CD4-positive, alpha-beta T cell (primary cell): ENCODE measurements at places on chromosomes 7 and 10.

GRCh38 chr7:112484671-112485167 is 3.9 kb downstream of the LSMEM1 start:
- DNase-seq: no peak

- DNase-seq: no peak
These were observed 82.5 kb upstream of the TMEM72 start for GRCh38 chr10:44828508-44829142.

DNA sequence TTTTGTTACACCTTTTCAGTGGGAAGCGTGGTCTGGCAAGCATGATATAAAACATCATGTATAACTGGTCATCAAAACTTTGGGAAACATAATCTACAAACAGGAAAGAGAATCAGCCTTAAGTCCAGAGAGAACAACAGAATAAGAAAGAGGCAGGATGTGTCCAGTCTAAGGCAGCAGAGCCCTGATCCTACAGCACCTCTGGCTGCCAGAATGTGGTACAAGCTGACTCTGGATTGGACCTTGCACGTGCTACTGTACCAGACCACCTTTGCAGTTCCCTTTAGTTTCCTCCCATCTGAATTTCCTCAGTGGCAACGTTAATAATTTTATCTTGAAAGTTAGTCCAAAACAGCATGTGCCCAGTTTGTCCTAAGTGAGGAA is 824.6 kb upstream of the IGFBP3 start:
- no peak for DNase-seq

DNA sequence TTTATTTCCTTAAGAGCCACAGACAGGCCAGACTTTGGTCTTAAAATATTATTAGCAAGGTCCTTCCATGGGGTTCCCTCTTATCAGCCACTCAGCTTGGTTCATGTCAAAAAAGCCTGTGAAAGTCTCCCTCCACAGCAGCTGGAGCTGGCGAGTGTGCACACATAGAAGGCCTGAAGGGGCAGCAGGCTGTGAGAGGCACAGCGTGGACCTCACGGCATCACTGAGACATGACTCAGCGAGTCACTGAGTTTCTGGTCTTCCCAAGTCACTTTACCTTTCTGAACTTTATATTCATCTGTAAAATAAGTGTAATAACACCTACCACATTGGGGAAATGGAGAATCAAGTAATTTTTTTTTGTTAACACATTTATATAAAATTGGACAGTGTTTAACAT is 8.7 kb downstream of the TAF3 start:
- no peak for DNase-seq

- no peak for DNase-seq
These were observed 16.9 kb downstream of the DYDC2 start for GRCh38 chr10:80373502-80373901.

GRCh38 chr10:43058716-43059335 is 18.0 kb upstream of the RET start:
- DNase-seq: no peak

- no peak for DNase-seq
These were observed 75.1 kb downstream of the MAD1L1 start for GRCh38 chr7:2157473-2158279.

GRCh38 chr10:123549761-123550454 is 116.2 kb upstream of the GPR26 start:
- DNase-seq: no peak

- DNase-seq: no peak
These were observed 32.0 kb downstream of the GRID1 start for GRCh38 chr10:86334488-86335085.

DNA sequence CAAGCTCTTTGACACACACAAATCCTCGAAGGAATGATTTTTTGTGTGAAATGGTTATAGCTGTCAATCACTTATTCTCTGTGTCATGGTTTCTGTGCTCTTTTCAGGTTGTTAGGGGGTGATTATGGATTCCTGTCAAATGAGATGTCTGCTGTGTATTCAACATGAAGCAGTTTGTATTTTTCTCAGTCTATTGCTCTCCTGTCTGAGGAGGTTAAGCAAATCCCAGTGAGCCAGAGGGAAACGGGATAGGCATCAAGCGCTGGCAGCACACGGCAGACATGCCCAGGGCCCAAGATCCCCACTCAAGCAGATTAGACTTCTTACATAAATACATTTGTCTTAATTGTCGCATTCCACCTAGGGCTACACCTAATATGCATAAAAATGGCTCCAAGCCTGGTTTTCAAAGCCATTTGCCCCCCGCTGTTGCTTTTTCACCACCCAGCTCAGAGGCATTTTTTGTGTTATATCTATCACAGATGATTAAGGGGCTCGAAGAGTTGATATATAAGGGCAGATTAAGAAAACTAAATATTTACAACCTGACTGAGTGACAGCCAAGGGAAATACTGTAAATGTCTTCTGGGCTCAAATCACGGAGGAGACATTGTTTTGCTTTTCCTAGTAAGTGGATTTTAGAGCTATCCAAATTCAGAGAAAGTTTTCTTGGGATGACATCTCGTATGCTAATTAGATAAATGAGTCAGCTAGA is 192.7 kb upstream of the LRGUK start:
- DNase-seq: no peak

DNA sequence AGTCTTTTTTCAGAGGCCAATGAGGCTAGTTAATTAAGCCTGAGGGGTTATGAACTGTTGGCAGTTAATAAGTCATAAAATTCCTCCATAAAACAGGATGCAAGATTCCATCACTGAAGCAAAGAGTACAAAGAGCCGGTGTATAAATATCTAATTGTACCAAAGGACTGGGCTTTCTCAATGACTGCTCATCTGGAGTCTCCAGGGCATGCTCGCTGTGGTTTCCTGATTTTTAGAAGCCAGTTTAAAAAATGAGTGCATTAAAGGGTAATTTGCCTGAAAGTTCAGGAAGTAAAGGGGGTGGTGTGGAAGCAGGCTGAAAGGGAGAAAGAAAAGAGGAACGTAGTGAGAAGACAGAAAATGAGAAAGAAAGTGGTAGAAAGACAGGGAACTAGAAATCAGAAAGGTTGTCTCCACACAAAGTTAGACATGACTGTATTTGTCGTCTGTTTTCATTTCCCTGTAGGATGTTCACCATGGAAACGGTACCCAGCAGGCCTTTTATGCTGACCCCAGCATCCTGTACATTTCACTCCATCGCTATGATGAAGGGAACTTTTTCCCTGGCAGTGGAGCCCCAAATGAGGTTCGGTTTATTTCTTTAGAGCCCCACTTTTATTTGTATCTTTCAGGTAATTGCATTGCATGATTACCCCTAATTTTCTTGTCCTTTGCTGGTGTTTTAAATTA is 282.3 kb downstream of the TWIST1 start:
- no peak for DNase-seq

- DNase-seq: no peak
These were observed 329 bp downstream of the NOLC1 start for GRCh38 chr10:102152545-102152890.

GRCh38 chr7:16688249-16688648 is 42.3 kb downstream of the BZW2 start:
- DNase-seq: no peak

- no peak for DNase-seq
These were observed 46.7 kb downstream of the NOC3L start for GRCh38 chr10:94315975-94316464.

- no peak for DNase-seq
These were observed 157.0 kb downstream of the RELN start for GRCh38 chr7:103832438-103832837.

GRCh38 chr7:121103086-121103485 is 114.6 kb downstream of the CPED1 start:
- DNase-seq: no peak

DNA sequence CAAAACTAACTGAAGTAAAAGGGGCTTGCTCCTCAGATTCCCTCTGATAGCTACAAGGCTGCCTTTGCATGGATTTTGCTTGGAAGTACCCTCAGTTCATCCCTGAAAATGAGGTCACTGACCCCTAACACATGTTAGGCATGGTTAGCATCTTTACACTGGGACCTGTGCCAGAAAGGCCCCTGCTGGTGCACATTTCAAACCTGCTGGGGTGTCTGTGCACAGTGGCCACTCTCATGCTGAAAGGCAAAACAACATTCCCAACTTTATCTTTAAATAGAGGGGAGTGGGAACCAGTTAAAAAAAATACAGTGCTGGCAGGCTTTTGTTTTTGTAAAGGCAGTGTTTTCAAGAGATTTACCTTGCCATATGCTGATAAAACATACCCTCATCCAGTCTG is 99.1 kb downstream of the ANK3 start:
- no peak for DNase-seq

- no peak for DNase-seq
These were observed 54.5 kb downstream of the GSDME start for GRCh38 chr7:24702755-24703154.

GRCh38 chr10:86085136-86085535 is 281.5 kb downstream of the GRID1 start:
- DNase-seq: no peak

DNA sequence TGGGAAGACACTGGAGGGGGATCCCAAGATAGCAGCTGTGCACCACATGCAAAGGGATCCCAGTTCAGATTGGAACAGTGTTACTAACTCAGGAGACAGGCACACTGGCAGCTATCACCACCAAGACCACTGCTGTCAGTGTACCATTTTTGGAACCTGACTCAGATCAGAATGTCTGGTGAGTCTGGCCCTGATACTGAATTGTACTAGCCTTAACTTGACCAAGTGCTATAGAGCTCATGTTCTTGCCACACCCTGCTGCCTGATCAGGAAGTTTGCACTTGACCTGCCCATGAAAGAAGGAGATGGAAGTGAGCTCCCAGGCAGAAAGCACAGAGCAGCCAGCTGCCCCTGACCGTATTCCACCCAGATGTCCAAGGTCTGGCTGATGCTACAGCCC is 4.8 kb upstream of the PRRT4 start:
- no peak for DNase-seq

- DNase-seq: no peak
These were observed 24.1 kb upstream of the FFAR4 start for GRCh38 chr10:93542358-93542791.

DNA sequence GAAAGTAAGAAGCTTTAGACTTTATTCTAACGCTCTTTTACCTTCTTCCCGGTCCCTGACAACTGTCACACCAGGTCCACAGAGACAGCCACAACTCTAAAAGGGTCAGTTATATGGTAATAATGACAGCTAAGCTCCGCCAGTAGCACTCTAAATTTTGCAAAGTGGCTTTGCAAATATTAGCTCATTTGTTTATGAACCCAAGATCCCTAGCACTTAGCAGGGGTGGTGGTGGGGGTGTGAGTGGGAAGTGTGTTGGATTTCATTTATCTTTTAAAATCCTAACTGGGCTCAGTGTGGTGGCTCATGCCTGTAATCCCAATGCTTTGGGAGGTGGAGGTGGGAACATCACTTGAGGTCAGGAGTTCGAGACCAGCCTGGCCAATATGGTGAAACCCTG is 34.8 kb upstream of the SDK1 start:
- DNase-seq: no peak

DNA sequence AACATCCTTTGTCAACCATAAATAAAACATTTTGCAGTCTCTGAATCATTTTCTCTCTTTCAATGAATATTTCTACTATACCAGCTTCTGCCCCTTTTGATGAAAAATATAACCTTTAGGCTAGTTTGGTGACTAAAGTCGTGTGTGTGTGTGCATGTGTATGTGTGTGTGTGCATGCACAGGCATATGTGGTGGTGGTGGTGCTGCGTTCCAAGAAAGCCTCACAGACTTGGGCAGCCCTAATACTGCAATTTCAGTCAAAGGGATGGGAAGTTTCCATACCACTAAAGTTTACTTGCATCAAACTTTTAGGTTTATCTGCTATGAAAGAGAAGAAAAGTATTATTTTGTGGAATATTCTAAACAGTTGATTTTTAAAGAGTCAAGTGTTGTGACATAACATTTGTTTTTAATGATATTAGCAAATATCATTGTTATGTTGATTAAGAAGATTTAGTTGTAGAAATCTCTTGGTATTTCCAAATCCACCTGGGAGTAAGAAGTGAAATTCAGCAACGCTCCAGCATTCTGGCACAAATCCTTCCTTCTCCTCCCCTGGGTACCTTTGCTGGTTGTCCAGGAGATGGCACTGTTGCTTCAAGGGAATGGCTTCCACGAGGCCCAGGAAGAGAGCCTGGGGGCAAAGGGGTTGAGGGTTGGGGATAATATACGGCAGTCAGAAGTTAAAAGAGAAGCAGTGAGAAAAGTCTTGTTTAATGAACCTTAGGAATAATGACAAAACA is 41.5 kb downstream of the ASB4 start:
- no peak for DNase-seq

- no peak for DNase-seq
These were observed 14.5 kb upstream of the PAX4 start for GRCh38 chr7:127632276-127632910.

GRCh38 chr10:75014516-75015230 is 96.8 kb upstream of the SAMD8 start:
- peak; percentile 10 for DNase-seq

DNA sequence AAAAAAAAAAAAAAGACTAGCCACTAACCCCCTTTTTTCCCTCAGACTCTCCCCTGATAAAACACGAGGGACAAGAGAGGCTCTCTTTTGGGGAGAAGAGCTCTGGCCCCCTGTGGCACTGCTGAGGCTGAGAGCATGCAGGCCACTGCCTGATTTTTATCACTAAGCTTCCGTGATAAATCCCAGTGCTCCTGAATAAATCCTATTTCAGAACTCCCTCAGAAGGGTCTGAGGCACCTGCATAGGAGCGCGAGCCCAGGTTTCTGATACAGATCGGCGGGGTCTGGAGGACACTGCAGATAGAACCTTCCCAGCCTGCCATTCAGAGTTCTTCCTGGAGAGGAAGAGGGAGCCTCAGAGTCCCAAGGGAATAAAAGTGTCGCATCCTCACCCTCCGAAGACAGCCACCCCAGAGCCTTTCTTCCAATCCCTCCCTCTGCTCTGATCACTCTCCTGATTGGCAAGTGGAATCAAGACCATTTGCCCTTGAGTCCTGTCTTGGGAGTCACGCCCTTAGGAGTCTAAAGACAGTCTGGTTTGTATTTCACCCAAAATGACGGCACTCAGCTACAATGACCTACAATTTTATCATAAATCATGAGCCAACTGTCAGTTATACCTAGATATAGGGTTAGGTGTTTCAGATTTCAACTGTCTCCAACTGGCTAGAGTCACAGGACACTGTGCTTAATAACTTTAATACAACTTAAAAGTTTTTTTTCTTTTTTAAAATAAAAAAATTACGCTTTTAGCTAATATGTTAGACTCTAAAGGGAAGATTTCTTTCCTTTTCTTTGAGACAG is 153.5 kb downstream of the RNF216 start:
- DNase-seq: no peak

GRCh38 chr7:57646901-57647246 is 196.9 kb downstream of the ZNF716 start:
- DNase-seq: no peak

DNA sequence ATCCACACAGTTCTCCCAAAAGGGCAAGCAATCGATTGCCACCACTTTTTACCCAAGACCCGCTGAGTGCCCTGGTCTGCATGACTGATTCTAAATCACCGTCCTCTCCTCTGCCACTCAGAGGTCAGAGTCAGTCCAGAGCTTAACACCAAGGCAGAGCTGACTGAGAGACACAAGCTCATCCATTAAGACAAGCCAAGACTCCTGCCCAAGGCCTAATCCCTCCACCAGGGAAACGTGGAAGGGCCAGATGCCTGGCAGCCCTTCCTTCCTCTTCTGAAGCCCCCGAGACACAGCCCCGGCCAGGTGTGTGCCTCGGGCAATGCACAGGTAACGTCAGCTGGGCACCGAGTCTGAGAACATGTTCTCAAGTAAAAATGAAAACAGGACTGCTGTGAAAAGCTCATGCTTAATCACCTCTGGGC is 51.7 kb downstream of the DIP2C start:
- DNase-seq: no peak

GRCh38 chr10:124745673-124746072 is 1.5 kb upstream of the FAM53B start:
- no peak for DNase-seq
